Activated T-helper 9 cell treated with anti-CD3 and anti-CD28 coated beads, Interleukin-2, amount 50 U/mL, for 16 hours (primary cell): ENCODE measurements at places on chromosomes 2 and 18.

DNA sequence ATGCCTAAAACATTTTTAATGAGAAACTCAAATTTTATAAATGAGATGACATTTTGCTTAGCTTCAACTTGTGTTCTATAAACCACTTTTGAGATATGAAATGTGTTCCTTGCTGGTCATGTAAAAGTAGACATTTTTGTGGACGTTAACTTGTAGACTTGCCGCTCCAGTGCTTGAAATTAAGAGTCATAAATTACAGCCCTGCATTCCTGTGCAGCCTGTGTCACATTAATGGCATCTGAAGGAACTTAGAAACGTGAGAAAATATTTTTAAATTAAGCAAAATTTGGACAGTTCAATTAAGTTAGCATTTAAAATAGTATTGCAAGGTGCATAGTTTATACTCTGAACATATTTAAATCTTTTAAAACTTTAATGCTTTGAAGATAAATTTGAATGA, 98.3 kb upstream of the LDLRAD4 start:
- no peak for DNase-seq

- no peak for DNase-seq
Observed at GRCh38 chr2:161556440-161556839, 67.8 kb upstream of the SLC4A10 start.

- DNase-seq = no peak
Observed at GRCh38 chr2:237535385-237536082, 30.8 kb upstream of the PRLH start.

DNA sequence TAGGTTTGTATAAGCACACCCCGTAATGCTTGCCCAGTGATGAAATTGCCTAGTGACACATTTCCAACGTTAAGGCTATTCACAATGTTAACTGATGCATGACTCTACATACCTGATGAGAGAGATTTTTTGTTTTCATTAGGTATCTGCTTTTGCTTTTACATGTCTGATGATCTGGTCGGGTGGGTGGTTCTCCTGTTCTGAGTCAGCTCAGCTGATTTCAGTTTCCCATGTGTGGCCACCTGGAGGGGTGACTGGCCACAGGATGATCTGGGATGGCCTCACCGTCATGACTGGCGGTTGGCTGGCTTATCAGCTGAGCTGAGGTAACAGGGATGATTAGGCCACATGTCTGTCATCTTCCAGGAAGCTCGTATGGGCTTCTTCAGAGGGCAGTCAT, 33.8 kb upstream of the ACYP2 start:
- peak; percentile 17 for DNase-seq

- no peak for DNase-seq
Observed at GRCh38 chr2:43402452-43402937, 176.1 kb upstream of the ZFP36L2 start.

GRCh38 chr2:96253006-96253405, 12.8 kb downstream of the TMEM127 start:
- no peak for DNase-seq

- DNase-seq = no peak
Observed at GRCh38 chr2:102677244-102678215, 58.2 kb downstream of the SLC9A2 start.

DNA sequence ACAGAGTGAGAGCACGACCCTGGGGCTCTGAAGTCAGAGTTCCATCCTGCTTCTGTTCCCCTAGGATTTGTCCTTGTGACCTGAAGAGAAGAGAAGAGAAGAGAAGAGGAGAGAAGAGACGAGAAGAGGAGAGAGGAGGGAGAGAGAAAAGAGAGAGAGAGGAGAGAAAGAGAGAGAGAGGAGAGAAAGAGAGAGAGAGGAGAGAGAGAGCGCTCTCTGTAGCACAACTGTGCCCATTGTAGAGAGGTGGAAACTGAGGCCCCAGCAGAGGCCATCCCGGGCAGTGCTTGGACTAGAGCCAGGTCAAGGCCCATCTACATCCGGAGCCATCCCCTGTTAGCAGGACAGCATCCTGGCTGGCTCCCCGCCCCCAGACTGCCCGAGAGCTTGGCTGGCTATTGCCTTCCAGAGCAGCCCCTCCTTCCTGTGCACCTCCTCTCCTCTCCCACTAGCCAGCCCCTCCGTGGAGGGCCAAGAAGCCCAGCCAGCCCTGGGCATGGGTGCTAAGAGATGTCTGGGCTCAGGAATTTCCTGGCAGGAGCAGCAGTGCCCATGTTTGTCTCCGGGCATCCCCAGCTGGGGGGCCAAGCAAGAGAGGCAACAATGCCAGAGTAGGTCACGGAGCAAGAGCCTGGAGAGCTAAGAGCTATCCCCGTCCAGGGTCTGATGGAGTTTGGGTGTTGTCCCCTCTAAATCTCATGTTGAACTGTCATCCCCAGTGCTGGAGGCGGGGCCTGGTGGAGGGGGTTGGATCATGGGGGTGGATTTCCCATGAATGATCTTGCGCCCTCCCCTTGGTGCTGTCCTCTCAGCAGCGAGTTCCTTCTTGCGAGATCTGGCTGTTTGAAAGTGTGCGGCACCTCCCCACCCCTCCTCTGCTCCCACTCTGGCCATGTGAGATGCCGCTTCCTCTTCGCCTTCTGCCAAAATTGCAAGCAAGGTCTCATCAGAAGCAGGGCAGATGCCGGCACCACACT, 18.2 kb upstream of the GPR55 start:
- DNase-seq = peak; percentile 28

DNA sequence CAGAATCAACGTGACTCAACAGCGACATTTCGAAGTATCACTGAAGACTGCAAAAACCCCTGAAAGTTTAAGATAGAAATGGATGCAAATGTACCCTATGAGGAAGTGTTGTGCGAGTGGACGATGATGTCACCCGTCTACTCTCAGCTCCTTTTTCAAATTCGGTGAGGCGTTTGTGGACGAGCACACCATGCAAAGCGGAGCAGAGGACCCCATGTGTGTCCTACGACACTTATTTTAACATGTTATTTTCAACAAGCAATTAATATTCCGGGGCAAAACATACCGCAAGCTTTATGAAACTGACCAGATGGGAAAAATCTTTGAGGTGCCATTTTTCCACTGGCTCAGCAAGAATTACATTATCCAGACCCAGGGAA, 2.0 kb downstream of the PXDN start:
- no peak for DNase-seq

DNA sequence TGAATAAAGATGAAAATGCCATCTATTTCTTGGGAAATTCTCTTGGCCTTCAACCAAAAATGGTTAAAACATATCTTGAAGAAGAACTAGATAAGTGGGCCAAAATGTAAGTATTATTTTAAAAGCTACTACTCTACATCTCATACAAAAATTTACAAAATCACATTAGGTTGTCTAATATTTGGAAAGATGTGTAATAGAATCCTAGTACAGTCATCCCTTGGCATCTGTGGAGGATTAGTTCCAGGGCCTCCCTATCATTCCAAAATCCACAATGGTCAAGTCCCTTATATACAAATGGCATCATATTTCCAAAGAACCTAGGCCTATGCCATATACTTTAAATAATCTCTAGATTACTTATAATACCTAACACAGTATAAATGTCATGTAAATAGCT, 41.2 kb downstream of the KYNU start:
- no peak for DNase-seq

GRCh38 chr2:200525551-200525881, 491 bp upstream of the SGO2 start:
- no peak for DNase-seq

DNA sequence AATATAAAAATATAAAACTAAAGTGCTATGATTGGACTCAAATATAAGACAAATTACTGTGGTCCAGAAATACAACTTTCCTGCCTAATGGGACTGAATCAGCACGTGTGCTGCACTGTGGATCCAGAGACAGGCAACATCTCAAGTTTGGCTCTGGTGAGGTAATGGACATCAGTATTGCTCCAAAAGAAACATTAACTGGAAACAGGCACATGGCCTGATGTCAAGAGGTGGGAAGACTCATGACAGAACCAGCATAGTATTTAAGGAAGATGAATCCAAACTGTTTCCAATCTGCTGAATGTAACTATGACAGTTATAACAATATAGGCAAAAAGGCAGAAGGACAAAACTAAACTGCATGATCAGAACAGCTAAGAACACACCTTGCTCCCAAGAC, 354.6 kb downstream of the FSIP2 start:
- DNase-seq = no peak

- DNase-seq = no peak
Observed at GRCh38 chr2:16948710-16949109, 283.1 kb upstream of the CYRIA start.

- DNase-seq = no peak
Observed at GRCh38 chr2:139389391-139389790, 609.2 kb upstream of the NXPH2 start.

DNA sequence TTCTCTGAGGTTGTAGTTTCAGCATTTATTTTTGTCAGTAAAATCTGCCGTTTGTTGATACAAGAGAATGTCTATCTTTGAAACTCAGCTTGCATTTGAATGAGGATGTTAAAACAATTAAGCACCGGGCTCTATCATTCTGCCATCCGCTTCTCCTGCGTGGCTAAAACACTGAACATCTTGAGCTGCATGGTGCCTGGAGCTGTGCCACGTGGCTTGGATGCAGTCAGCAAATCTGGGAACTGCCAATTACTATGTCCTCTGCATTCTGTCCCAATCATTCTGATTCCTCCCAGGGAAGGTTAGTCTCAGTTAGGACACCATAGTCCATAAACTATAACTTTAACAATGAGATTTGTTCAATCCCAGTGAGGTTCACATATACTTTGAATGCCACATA, 598.4 kb downstream of the FBXO15 start:
- DNase-seq = no peak

DNA sequence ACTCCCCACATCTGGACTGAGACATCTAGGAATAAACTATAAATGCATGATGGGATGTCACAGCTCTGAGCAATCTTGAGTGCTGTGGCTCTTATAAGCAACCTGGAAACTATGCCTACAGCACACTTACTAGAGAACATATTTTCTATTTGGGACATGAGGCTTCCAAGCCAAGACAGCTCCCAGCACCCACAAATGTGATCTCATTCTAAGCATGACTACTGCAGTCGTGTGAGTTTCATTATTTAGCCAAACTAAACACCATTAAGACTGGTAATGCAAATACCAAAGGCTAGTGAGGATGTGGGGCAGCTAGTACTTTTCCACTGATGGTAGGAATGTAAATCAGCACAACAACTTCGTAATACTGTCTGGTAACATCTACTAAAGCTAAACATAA, 72.5 kb downstream of the RTTN start:
- no peak for DNase-seq

- no peak for DNase-seq
Observed at GRCh38 chr2:196640031-196640548, 575 bp downstream of the CCDC150 start.

- no peak for DNase-seq
Observed at GRCh38 chr2:181228661-181229060, 228.5 kb upstream of the ITGA4 start.

DNA sequence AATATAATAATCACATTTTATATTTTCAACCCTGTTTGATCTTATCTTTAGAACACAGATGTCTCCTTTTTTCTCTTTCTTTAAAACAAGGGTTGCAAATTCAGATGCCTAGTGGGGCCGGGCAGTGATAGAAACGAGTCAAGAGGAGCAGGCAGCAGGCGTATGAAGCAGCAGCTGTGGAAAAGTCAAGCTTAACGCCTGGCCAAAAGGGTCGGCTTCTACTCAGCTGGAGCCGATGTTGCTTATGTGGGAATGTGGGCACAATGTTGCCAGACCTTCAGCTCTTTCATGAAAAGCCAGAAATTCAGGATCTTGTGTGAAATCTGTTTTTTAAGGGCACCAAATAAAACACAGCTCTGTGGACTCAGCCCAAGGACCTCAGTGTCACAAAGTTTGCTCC, 642.7 kb downstream of the ARHGAP15 start:
- no peak for DNase-seq

DNA sequence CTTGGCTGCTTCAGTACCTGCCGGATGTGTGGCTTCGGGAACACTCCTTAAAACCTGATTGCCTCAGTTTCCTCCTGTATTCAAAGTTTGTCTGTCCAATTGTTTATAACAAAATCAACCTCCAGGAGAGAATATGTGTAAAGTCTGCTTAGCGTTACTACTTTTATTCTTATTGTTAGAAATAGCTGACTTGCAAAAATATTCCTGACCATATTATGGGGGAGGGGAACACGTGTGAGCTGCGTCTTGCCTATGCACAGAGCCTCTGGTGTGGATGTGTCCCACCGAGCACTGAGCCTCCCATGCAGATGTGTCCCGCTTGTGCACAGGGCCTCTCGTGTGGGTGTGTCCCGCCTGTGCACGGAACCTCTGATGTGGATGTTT, 82.5 kb downstream of the DCDC2C start:
- DNase-seq = no peak

DNA sequence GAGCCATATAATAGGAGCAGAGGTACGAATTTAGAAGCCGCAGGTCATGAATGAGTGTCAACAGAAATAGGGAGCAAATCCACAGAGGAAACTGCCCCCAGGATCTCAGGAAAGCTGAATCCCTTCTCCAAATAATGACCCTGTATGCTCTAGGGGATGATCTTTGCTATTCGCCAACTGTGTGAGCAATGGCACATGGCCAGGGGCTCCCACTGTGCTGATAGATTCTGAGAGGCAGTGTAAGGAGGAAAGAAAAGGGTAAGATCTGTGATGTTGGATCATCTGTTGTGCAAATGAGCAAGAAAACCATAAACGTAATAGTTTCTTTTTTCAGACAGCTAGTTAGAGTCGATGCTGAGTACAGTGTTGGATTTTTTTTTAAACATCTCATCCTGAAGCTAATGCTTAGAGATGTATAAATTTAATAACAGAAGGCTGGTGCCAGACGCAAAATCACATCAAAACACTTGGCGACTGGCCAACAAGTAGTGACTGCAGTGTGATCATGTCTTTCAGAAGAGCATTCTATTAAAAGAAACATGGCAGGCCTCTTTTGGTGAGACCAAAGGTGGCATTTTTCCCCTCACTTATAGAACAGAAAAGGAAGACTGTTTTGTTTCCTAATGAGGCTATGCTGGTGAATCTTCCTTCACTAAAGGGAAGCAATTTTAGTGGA, 77.4 kb downstream of the ABCA12 start:
- no peak for DNase-seq

GRCh38 chr2:7133521-7133920, 216.3 kb downstream of the RNF144A start:
- no peak for DNase-seq

DNA sequence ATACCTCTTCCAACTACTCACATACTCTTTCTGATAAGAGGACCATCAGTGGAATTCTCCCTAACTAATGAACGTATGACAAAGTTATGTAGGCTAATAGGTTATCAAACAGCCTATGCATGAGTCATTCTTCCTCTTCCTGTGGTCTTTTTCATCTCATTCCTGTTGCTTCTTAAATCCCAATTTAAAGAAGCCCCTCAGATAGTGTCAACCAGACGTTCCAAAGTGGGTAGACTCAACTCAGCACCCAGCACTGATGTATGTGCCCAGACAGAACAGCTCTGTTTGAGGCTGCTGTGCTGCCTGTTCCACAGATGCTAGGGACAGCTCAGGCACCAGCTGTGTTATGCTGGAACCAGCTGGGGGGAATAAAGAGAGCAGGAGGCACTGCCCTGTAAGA, 52.6 kb downstream of the CXCR4 start:
- no peak for DNase-seq
